Esophagus squamous epithelium (tissue), 5 donors: ENCODE measurements at places on chromosomes 1 and 21.

DNA sequence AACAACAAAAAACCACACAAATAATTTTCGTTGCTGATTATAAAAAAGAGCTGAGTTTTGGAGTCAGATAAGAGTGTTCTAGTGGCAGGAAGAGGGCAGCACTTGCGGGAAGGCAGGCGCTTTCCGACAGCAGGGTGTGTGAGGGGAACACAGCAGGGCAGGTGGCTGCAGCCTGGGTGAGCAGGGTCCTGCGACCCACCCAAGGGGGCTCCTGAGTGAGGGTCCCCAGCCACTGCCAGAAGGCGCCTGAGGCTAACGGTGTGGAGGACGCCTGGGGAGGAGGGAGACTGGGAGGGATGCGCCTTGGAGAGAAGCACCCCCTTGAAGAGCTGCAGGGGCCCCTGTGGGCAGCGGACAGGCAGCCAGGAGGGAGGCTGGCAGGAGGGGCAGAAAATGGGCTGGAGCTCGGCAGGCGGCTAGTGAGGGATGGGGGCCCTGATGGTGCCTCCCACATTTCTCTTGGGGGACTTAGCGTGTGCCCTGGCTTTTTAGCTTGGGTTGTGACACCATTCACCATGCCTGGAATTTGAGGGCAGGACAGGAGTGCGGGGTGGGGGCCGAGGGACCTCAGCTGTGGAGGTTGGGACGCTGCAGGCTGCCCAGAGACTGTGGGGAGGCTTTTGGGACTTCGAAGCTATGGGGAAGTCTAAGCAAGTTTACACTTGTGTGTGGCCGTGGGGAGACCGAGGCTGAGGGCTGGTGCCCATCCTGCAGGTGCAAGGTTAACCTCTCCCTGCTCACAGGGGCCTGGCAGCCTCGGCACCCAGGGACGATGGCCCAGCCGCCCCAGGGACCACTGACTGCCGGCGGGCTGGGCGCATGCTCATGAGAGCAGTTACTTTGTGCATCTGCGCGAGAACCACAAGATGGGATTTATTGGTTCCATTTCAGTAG is 111.4 kb downstream of the SIK1 start:
- DNase-seq: no peak

GRCh38 chr1:223712850-223713474 is 623 bp downstream of the CAPN2 start:
- DNase-seq: no peak

- DNase-seq: no peak
Measured at GRCh38 chr1:232905331-232906034, 44.9 kb upstream of the NTPCR start.

- DNase-seq: no peak
Measured at GRCh38 chr1:230807561-230808280, 60.5 kb downstream of the CAPN9 start.

GRCh38 chr1:110390096-110390495 is 730 bp downstream of the SLC16A4 start:
- DNase-seq: no peak

DNA sequence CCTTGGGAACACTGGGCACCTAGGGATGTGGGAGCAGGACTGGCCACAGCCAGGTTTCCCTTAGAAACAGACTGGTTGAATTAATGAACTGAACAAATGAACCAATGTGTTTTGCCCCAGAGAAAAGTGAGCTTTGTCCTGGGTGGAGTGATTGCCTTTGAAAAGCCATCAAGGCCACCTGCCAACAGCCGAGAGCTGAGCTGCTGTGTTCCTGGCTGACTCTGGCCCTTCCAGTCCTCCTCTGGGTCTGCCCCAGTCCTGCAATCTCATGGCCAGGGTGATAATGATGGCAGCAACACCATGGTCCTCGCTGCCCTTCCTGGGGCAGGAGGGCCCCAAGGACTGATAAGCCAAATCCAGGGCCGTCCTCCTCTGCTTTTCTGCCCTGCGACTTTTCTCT is 18.2 kb upstream of the GJA9 start:
- DNase-seq: no peak

- DNase-seq: no peak
Measured at GRCh38 chr1:30415171-30415940, 308.0 kb downstream of the MATN1 start.

GRCh38 chr1:119327450-119328155 is 41.0 kb upstream of the HAO2 start:
- no peak for DNase-seq

GRCh38 chr1:89516055-89516454 is 8.6 kb upstream of the LRRC8B start:
- DNase-seq: no peak

DNA sequence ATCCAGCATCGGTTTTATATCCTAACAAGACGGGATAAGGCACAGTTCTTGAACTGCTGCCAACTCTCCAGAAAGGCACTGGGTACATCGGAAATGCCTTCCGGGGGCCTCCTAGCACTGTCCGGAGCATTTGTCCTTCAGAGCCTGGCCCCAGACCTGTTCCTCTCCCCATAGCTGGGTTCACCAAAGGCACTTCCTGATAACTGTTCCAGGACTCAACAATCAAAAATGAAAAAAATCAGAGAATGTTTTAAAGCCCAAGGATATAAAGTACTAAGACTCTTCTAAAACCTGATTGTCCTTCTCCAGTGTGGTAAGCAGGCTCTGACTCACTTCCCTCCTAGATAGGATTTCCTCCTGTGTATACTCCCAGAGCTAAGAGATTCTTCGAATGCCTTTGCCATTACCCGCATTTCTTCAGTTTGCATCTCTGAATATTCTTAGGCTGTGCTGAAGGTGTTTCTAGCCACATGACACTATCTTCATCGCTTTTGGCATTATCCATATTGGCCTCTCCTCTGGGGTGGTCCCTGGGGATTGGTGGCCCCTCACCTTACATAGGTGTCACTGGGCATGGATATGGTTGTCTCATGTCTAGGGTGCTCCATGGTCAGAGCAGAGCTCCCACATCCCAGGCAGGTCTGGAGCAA is 112.9 kb downstream of the ZBTB18 start:
- DNase-seq: no peak

- DNase-seq: no peak
Measured at GRCh38 chr21:45093035-45093532, 18.7 kb downstream of the ADARB1 start.

DNA sequence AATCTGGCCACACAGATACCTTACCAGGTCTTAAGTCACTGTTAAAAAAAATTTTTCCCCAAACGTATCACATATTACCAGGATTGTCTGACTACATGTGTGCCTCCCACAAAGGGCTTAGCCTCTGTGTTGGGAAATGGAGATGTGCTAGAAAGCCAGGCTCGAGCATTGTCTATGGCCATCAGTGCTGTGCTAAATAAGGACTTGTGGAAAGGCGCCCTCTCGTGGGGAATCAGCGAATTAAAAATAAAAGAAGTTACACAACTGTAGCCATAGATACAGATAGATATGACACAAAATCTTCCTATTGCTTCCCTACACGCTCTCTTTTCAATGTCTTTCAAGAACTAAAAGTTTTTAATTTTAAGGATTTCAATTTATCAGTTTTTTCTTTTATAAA is 47.5 kb upstream of the CRNN start:
- no peak for DNase-seq

- DNase-seq: no peak
Measured at GRCh38 chr1:14328685-14329084, 269.8 kb upstream of the KAZN start.

GRCh38 chr21:18369115-18369514 is 34.5 kb downstream of the TMPRSS15 start:
- no peak for DNase-seq

GRCh38 chr1:31834501-31834900 is 18.7 kb upstream of the SPOCD1 start:
- DNase-seq: no peak

GRCh38 chr1:182029002-182029378 is 32.5 kb downstream of the ZNF648 start:
- no peak for DNase-seq

GRCh38 chr1:55049914-55050278 is 10.5 kb downstream of the PCSK9 start:
- no peak for DNase-seq

- no peak for DNase-seq
Measured at GRCh38 chr21:14916676-14917141, 148.1 kb downstream of the NRIP1 start.

DNA sequence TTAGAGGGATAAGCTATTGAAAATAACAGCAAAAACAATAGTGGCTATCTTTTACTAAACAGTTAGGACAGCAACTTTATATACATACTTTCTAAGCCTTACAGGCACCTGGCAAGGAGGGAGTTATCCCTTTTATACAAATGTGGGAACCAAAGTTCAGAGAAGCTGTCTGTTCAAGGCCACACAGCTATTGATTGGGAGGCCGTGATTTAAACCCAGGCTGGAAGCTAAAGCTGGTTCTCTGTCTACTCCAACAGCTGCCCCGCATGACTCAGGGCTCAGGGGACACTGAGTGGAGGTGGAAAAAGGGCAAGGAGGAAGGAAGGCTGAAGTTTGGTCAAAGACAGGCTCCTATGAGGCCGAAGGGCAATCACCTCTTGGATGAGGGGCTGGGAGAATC is 26.7 kb downstream of the KCNA2 start:
- DNase-seq: no peak

DNA sequence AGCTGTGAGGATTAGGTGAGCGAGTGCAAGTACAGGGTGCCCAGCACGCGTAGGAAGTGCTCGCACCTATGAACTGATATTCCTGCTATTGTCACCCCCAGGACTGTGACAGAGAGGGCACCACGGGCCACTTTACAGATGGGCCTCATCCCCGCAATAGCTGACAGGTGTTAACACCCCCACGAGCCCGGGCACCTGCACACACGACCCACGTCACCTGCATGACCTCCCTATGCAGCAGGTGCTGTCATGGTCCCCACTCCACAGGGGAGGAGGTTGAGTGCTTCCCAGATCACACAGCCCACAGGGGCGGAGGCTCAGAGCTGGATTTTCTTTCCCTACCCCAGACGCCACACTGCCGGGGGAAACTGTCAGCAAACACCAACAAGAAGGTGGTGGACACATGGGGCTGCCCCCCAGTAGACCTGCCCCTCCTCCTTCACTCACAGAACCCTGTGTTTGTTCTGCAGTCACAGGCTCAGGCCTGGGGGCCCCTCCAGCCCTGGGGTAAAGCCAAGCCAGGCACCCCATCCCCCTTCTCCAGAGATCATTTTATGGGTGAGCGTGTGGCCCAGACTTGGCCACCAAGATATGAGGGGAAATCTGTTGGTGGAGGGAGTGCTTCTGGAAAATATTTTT is 465.5 kb downstream of the MATN1 start:
- DNase-seq: no peak

GRCh38 chr1:17873007-17873675 is 118.0 kb downstream of the ACTL8 start:
- DNase-seq: no peak
